Activated naive CD4-positive, alpha-beta T cell (primary cell): ENCODE measurements at places on chromosomes 6 and 20.

DNA sequence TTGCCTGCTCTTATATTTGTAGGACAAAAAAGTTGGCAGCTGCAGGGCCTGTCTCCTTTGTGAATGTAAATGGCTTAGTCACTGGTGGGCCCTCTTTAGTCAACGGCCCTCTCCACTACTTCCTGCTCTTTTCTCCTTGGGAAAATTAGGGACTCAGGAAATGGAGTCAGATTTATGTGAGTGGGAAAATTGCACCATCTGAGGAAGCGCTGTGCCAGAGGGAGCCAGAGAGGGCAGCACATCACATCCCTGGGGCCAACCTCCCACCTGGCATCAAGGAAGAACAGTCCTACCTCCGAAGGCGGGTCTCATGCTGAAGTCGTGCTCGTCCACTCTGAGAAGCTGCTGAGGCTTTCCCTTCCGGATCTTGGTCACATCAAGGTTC is 15.6 kb downstream of the GABRR2 start:
- no peak for DNase-seq

- DNase-seq: no peak
Observed at GRCh38 chr6:149852881-149853280, 11.3 kb downstream of the LRP11 start.

GRCh38 chr6:105791583-105792318 is 294.4 kb upstream of the PRDM1 start:
- no peak for DNase-seq

DNA sequence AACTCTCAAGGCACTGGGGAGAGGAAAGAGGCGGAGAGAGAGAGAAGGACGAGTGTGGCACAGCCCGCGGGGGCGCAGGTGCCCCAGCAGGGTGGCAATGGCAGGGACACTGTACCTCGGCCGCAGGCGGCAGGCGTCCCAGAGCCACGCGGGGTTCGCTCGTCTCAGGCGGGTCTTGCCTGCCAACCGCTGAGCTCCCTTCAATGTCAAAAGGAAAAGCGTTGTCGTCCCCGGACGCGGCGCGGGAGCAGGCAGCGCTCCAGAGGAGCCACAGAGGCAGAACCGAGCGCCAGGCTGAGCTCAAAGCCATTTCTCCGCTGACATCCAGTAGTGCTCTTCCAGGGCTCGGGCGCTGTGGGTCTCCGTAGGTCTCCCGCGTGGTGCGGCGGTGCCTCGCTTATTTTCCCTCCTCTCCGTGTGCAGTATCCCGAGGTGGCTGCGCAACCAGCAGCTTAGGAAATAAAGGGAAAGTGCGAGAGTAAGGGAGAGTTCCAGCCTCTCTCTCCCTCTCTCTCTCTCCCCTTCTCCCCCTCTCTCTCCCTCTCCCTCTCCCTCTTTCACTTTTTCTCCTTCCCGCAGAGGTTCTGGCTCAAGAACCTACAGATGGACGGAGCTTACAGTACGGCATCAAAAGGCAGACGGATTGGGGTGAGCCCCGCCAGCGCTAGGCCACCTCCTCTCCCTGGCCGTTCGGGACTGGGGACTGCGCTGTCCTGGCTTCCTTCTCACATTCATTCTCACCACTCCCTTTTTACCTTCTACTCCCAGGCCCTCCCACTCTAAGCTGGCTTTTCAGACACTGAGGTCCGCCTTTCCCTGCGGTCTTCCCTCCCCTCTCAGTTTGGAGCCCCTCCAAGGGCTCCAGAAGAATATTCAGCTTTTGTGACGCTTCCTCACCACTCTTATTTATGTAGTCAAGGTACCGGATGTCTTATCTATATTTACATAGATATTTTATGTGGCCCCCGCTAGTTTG is at the start of gene LAMA4:
Gene LAMA4 (minus strand): TSS at position 727 of the 976 bp plus-strand sequence. CDS start 417 bp downstream, at position 310.
- no peak for DNase-seq

DNA sequence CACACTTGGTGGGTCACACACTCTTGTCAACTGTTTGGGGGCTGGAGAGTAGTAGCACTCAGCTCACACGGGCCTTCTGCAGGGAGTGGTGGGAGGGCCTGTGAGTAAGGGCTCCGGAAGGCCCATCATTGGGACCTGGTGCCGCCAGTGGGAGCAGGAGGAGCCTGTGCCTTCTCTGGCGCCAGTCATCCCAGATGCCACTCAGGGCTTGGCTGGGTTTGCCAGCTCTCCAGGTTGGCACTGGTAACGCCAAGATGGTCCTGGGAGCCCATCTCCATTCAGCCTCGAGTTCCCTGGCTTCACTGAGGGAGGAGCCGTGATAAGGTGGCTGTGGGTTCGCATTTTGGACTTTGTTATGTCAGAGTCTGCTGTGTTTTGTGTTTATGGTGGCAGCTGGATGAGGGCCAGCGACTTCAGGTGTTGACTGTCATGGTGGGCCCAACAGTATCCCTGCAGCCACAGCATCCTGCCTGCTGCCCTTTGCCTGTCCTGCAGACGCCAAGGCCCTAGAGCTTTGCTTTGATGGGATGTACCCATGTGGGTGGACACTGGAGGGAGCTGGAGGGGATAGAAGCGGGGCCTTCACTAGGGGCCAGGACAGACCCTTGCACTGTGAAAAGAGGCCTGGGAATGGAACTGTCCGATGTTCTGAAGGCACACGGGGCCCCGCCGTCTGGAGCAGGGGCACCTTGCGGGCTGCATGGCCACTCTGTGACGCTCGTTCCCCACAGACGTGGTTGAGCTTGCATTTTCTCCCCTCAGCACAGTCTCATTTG is 13.3 kb upstream of the DNAJC5 start:
- DNase-seq: no peak

GRCh38 chr20:3606021-3606420 is 57.2 kb downstream of the GFRA4 start:
- DNase-seq: no peak

DNA sequence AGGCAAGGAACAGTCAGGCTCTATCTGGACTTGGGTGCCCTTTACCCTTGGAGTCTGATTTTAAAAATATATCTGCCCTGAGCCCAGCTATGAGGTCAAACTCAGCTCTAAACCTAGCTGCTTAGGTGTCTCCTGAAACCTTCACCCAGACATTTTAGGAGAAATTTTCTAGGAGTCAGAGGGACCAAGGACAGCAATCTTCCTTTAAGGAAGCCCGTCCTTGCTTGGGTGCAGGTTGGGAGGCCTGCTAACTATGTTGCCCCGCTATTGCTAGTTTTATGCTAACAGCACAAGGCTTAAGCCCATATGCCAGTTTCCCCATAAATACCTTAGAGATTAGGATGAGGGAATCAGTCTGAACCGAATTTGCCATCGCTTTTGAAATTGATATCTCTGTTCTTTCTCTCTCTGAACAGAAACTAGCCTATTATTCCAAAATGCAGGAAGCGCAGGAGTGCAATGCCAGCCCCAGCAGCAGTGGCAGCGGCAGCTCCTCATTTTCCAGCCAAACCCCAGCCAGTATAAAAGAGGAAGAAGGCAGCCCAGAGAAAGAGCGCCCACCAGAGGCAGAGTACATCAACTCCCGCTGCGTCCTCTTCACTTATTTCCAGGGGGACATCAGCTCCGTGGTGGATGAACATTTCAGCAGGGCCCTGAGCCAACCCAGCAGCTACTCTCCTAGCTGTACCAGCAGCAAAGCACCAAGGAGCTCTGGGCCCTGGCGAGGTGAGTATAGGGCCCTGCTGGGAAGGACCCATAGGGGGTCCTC is 2.6 kb downstream of the VGLL2 start:
- DNase-seq: no peak

GRCh38 chr6:74447013-74447412 is 751.0 kb downstream of the CD109 start:
- DNase-seq: no peak

- DNase-seq: no peak
Observed at GRCh38 chr20:34410336-34410735, 47.3 kb downstream of the ITCH start.

DNA sequence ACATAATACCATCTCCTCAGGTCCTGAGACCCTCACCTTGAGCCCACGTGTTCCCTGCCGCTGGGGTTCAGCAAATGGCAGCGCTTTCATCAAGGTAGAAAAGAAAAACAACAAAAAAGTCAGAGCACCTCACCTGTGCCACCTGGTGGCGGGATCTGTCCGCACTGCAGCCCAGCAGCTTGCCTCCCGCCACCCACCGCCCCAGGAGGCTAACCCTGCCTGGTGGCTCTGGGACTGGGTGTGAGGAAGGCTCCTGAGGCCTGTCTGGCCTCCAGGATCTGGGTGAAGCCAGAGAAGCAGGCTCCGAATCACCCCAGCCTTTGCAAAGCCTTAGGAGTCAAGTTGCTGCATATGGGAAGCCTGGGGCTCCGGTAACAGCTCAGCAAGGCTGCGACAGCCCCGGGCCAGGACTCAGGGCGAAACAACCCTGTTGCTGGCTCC is 270.8 kb downstream of the BMP7 start:
- DNase-seq: no peak

DNA sequence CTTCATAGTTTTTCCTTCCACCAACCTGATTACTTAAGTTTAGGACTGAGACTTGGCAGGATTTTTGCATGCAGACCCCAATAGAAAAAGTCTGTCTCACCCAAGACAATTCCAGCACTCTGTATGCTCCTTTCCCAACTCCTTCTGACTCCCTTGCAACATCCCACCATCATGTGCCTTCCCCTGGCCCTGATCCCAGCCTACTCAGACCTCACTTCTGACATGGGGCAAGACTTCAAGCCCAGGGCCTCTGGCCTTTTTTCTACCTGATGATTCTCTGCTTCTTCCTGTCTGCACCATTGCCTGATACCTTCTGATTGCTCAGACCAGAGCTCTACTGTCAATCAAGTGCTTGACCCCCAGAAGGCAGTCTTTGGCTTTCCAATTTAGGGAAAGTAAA is 96.6 kb downstream of the HAO1 start:
- no peak for DNase-seq

GRCh38 chr6:93581371-93581770 is 162.0 kb upstream of the EPHA7 start:
- DNase-seq: no peak

GRCh38 chr20:43710370-43711044 is 16.3 kb downstream of the GTSF1L start:
- DNase-seq: no peak

DNA sequence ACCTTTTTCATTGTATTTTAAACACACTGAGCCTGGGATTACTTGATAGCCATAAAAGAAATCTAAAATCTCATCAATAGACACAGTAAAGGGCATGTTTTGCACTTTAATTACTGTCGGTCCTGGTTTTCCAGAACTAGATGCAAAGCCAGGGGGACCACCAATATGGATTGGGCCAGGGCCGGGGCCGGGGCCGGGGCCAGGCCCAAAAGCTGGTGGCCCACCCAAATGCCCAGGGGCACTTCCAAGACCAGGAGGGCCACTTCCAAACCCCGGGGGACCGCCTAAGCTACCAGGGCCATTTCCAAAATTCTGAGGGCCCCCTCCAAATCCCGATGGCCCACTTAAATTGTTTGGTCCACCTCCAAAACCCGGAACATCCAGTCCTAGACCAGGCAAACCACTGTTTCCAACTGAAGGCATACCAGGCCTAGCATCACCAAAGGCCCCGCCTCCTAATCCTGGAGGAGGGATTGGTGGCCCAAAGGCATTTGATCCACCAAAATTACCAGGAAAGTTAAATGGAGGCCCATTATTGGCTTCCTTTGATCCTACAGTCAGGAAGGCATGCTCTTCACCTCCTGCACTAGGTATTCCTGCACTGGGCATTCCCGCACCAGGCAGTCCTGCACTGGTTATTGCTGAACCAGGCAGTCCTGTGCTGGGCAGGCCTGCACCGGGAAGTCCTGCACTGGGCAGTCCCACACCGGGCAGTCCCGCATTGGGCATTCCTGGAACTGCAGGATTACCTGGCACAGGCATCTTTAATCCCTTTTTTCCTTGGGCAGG is 11.9 kb downstream of the CPNE1 start:
- DNase-seq: no peak

DNA sequence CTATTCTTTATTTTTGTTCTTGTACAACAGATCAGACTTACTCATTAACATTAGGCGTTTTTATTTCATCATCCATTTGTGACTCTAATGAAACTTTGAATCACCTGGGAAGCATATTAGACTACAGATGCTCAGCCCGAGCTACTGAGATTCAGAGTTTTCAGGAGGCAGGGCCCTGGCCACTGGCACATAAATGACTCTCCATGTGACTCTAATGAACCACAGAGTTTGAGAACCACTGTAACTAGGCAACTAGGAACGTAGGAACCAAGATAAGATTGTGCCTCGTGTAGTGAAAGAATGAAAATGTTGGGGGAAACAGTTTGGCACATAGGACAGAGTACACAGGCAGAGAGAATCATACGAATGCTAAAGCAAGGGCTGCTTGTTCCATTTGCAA is 405.9 kb upstream of the BTBD3 start:
- no peak for DNase-seq

- no peak for DNase-seq
Observed at GRCh38 chr6:100979267-100979666, 98.1 kb upstream of the ASCC3 start.

DNA sequence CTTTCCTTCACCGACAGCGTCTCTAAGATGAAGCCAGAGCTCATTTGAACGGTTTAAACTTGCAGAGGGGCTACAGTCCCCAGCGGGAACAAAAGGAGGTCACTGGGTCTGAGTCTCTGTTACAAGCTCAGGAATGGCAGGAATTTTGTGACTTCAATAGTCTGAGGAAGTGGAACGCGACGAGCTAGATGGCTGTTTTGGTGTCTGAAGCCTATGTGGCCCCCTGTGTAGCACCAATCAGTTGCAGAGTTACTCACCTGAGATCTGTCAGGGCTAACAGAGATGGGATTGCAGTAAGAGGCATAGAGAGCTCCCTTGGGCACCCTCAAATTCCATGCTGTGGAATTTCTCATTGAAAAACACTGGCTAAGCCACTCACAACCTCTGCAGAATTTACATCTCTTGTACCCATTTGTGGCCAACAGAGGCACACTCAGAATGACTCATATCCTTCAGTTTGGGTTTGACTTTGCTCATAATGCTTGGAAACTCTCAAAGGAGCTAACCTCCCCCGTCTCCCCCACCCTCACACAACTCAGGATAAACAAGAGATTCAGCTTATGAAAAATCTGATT is 7.1 kb upstream of the TCP11 start:
- no peak for DNase-seq

GRCh38 chr20:57807401-57808263 is 97.8 kb upstream of the PMEPA1 start:
- no peak for DNase-seq

- no peak for DNase-seq
Observed at GRCh38 chr6:125797886-125798444, 7.2 kb downstream of the NCOA7 start.

DNA sequence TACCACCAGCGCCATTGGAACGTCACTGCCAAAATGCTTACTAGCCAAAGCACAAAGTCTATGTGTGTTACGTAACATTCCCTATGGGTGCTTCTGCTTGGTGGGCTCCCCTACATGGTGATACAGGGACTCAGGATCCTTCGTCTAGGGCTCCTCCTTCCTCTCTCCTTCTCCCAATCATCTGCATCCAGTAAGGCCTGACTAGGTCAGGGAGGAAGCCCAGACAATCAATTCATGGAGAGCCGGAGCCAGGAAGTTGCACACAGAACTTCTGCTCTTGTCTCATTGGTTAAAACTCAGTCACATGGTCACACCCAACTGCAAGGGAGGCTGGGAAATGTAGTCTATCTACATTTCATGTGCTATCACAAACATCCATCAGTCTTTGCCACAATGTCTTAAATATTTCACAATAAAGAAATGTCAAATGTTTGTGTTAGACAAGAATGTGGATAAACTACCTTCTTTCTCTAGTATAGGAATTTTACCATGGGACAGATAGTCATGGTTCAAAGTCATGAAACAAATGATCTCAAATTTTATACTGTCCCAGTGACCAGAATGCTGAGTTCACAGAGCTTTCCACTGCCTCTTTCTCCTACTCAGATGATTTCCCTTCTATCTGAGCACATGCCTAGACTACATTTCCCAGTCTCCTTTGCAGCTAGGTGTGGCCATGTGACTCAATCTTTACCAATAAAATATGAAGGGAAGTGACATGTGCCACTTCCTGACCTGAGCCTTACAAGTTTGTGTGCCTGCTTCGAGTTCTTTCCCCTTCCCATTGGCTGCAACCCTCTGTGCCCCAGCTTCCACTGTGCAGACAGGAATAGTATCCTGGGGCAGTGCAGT is 9.3 kb upstream of the KCNK15 start:
- no peak for DNase-seq
